ENCODE measurements at places on chromosomes 1 and 21.

DNA sequence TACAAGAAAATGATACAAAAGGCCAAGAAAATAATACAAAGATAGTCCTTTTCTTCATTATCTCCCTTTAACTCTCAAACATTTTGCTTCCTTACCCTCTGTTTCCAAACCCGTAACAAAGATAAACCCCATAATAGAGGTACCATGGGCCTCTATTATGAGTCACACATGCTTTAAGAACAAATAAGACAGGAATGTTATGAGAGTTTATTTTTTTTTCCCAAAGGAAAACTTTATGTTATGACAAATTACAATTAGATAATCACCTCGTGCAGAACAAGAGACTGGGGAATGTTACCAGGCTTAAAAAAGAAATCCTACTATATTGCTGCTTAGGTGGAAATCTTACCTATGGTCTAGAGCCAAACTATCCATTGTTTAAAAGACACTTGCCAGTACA is 272.0 kb downstream of the BRINP3 start:
- DNase-seq, result no peak

DNA sequence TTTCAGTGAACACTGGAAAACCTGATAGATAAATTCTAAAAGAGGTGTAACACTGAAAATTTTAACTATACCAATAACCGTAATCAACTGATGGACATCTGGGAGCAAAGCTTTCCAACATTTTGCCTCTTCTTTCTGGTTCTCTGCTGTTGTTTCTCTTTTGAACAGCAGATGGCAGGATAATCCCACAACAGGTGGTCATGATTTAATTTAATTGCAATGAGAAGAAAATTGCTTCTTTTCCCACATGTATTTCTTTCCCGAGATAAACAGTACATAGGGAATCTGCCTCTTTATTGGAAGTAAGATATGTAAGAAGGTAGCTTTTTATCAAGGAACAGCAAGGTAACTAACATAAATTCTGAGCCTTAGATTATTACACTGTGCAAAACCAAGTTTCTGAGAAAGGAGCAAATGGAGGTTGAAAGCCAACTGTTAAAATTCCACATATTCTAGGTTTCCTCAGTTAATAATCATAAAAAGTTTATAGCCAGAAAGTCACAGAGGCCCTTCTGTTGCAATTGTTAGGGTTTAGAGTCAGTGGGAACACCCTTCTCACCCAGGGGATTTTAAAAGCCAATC is 72.9 kb downstream of the RPS6KA1 start:
- peak; percentile 51 for DNase-seq

GRCh38 chr1:78113156-78113916 is 67.6 kb downstream of the GIPC2 start:
- no peak for DNase-seq

DNA sequence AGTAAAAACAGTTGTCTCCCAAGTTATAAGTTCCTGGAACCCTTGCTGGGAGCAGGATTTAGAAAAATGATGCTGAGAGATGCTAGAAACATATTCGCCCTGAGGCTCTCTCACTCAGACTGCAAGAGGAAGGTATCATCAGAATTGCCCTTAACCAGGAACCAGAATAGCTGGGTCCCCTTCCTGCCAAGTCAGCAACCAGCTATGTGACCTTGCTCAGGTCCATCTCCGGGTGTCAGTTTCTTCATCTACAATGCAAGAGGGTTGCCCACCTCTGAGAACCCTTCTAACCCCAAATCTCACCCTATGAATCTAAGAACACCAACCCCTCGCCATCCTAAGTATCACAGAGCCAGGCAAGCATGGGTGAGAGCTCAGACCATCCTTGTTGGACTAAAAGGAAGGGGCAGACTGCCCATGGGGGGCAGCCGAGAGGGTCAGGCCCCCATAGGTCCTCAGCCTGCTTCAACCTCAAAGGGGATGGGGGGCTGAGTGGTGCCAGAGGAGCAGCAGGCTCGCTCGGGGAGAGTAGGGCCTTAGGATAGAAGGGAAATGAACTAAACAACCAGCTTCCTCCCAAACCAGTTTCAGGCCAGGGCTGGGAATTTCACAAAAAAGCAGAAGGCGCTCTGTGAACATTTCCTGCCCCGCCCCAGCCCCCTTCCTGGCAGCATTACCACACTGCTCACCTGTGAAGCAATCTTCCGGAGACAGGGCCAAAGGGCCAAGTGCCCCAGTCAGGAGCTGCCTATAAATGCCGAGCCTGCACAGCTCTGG is 390 bp upstream of the S100A9 start:
- no peak for DNase-seq

DNA sequence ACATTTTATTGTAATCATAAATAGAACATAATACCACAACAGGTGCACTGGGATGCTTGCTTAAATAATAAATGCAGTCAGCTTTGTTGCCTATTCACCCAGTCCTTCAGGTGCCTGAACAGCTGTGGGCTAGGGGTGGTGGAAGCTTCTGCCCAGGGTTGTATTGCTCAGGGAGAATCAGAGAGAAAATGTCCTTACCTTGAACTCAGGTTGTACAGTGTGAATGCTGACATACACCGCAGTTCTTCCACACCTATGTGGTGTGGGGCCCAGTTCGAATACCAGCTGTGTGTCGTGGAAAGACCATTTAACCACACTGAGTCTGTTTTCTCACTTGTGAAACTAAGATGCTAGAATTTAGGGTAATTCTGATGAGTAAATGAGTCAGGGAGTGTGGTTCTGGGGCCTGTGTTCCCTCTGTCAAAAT is 115.7 kb upstream of the ATP1A1 start:
- DNase-seq, result no peak

DNA sequence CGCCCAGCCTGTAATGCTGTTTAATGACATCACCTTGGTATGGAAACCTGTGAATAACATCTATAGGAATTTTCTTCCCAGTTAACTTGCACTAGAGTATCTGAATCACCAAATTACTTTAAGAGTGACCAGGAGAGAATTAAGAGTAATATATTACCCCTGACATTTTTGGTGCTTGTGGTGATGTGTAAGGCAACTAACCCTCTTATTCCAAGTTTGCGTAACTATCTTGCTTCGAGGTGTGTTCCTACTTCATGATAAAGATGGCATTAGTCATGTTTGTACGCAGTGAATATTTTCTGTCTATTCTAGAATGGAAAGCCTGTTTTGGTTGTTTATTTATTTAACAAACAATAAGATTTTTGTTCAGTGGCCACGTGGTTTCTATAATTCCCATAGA is 131.3 kb downstream of the ZP4 start:
- DNase-seq, result no peak

DNA sequence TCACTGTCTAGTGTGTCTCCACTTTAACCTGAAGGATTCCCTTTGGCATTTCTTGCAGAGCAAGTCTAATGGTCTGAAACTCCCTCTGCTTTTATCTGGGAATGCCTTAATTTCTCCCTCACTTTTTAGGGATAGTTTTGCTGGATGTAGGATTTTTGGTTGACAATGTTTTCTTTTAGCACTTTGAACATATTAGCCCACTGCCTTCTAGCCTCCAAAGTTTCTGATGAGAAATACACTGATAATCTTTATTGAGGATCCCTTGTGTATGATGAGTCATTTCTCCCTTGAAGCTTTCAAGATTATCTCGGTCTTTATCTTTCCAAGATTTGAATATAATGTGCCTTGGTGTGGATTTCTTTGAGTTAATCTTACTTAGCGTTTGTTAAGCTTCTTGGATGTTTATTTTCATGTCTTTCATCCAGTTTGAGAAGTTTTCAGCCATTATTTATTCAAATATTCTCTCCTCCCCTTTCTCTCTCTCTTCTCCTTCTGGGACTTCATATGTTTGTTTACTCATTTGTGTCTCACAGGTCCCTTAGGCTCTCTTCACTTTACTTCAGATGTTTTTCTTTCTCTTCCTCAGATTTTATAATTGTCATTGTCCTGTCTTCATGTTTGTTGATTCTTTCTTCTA is 53.1 kb downstream of the STYXL2 start:
- no peak for DNase-seq

DNA sequence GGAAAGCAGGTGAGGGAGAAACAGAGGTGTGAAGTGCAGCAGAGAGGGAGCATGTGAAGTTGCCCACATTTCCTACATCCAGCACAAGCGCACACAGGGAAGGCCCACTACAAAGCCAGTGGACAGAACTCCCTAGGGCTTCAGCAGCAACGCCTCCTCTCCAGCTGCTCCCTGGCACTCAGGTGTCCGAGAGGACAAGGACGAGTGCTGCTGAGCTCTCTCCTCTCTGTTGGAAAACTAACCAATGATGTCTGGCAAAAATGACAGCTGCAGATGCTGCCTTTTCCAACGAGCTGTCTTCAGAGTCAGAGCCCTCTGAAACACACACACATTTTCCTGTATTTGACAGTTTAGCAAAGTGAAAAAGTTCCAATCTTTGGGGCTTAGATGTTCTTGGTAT is 86.8 kb downstream of the HSF2BP start:
- DNase-seq, result no peak

Data from neural crest cell (in vitro differentiated cells).